ENCODE measurements at places on chromosomes 7 and 10. TPM values are rescaled to one million over a fixed set of nuclear protein-coding genes. Genes with fewer than 3 reads are reported as not detected.

DNA sequence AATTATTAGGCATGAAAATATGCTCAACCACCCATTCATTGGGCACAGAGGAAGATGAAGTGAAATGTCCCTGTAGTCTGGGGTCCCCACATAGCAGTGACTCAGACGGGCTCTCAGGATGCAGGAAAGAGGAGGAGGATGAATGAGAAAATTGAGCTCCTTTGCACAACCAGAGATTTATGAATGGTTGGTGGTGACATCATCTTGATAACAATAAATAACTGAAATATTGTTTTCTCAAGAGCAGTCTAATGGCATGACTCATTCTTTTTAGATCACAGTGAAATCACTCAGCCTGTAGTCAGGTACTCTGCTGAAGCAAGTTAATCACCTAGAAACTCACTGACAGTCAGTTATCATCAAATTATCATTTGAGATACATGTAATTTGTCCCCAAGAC lies 254.1 kb downstream of the RELN start:
- DNase-seq: no peak

DNA sequence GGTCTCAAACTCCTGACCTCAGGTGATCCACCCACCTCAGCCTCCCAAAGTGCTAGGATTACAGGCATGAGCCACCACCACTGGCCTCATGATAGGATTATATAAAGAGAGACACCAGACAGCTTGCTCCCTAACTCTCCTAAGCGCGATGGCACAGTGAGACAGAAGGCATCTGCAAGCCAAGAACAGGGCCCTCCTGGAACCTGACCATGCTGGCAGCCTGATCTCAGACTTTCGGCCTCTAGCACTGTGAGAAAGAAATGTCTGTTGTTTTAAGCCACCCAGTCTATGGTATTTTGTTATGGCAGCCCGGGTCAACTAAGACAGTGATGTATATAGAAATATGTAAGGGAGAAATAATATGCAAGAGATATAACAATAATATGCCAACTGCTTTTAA lies 51.2 kb downstream of the SRPK2 start:
- no peak for DNase-seq

GRCh38 chr7:80175744-80176143 lies 41.1 kb downstream of the GNAI1 start:
- DNase-seq: no peak

Gene WNT8B
- not detected for total RNA-seq

Gene SORBS1
- total RNA-seq: 713 TPM

- no peak for DNase-seq
These were observed 59.8 kb upstream of the TES start for GRCh38 chr7:116150588-116150987.

DNA sequence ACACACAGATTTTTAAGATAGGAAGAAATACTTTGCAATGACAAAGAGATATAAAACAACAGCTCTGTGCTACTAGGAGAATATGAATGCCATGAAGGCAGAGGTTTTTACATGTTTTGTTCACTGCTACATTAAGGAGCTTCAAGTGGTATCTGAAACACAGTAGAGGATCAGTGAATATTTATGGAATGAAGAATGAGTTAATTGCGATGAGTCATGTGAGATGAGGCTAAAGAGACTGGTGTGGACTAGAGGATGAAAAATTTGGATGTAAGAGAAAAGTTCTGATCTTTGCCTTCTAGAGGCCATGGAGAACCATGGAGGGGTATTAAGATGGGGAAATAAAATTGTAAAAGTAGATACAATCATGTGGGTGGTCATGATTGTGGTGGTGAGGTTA lies 434.2 kb downstream of the PHTF2 start:
- DNase-seq: no peak

Gene PTEN
- 374 TPM for total RNA-seq

DNA sequence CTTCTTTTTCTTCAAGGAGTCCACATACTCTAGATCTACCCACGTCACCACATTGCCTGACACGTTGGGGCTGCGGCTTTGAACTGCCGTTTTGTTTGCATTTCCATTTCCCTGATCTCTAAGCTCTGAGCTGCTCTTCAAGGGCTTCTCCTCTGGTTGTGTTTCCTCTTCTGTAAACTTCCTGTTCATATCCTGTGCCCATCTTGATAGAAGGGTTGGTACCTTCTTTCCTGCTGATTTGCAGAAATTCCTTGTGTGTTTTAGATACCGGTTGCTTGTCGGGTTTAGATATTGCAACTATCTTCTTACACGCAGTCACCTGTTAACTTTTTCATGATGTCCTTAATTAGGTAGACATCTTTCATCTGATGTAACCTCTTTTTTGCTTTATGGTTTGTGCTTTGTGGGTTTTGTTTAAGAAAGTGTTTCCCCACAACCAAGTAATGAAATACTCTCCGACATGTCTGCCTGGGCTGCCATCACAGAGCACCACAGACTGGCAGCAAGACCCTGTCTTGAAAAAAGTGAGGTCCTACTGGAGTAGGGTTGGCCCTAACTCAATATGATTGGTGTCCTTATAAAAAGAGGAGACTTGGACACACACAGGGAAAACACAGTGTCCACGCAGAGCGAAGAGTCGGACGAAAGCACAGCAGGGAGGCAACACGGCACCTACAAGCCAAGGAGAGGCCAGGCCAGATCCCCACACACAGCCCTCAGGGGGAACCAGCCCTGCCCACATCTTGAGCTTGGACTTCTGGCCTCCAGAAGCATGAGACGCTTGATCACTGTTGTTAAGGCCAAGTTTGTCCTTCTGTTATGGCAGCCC lies 99.1 kb upstream of the PDGFA start:
- DNase-seq: peak; percentile 71

Gene C10orf105
- total RNA-seq: not detected

- no peak for DNase-seq
These were observed 5.0 kb downstream of the EIF3B start for GRCh38 chr7:2359610-2360009.

Gene ITIH2
- not detected for total RNA-seq

Measured in stomach (tissue), 19 donors.